ENCODE measurements at places on chromosomes 2 and 18.
A peak's percentile ranks its signal among the peaks of the same experiment; 100 is the strongest.

- no peak for DNase-seq
These were observed 214.2 kb downstream of the PTGR3 start for GRCh38 chr18:74994502-74995418.

DNA sequence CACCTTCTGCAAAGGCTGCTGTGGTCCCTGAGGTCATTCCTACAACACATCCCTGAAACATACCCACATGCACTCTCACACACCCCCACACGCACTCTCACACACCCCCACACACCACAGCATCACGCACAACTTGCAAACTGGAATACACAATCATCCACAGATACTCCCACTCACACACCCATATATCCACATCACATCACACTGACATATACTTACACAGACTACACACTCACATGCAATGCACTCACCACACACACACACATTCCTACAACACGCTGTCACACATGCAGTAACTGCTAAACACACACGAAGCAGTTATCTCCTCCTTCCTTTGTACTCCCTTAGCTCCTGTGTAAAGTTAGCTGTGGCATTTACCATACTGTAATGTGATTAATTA lies 57.1 kb upstream of the PKDCC start:
- no peak for DNase-seq

- no peak for DNase-seq
These were observed 14.1 kb upstream of the CHRNA1 start for GRCh38 chr2:174778085-174778981.

DNA sequence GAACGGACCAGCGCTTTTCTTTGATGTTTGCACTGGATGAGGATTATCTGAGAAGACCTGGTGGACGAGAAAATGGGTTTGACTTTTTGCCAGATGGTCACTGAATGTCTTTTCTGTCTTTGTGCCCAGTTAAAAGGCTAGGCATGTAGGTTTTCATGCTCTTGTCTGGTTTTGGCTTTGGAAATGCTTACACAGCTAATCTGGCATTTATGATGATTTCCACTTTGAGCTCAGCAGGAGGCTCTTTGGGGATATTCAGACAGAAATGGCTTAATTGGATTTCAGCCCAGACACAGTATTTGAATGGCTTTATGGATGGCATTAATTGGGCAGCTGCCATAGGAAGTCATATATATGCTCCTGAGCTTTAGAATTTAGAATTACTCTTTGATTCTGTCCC lies 59.6 kb downstream of the NCK2 start:
- peak; percentile 48 for DNase-seq

DNA sequence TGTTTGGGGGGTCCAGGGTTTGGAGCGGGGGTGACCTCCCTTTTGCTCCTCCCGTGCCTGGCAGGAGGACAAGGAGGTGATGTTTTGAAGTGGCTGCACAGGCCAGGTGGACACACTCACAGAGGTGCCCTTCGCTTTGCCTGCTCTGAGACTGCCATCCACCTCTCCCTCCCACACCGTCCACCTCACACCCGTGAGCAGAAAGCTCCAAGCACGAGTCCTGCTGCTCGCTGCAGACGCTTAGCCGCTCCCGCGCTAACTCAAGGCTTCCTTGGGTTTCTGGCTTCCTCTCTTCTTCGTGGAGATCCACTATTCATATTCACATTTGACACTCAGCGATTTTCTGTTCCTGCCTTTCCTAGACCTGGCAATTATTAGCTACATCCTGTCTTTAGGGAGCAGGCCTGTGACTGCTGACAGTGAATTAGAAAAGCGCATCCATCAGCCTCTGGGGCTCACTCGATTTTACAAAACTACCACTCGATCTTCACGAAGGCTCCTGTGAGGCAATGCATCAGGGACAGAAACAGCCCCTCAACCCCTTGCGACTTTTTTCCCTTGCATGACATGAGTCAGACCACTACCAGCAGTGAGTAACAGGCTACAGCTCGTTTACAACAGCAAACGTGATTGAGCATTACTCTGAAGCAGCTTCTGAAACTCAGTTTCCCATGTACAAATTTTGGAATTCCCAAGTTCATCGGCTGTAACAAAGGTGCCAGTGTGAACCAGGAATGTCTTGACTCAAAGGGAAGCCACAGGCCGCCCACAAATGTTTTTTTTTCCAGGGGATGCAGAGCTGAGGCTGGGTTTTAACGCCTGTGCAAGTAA lies 238.7 kb upstream of the SOX11 start:
- DNase-seq = no peak

- DNase-seq = no peak
These were observed 350.5 kb downstream of the KIAA1328 start for GRCh38 chr18:37179384-37179783.

DNA sequence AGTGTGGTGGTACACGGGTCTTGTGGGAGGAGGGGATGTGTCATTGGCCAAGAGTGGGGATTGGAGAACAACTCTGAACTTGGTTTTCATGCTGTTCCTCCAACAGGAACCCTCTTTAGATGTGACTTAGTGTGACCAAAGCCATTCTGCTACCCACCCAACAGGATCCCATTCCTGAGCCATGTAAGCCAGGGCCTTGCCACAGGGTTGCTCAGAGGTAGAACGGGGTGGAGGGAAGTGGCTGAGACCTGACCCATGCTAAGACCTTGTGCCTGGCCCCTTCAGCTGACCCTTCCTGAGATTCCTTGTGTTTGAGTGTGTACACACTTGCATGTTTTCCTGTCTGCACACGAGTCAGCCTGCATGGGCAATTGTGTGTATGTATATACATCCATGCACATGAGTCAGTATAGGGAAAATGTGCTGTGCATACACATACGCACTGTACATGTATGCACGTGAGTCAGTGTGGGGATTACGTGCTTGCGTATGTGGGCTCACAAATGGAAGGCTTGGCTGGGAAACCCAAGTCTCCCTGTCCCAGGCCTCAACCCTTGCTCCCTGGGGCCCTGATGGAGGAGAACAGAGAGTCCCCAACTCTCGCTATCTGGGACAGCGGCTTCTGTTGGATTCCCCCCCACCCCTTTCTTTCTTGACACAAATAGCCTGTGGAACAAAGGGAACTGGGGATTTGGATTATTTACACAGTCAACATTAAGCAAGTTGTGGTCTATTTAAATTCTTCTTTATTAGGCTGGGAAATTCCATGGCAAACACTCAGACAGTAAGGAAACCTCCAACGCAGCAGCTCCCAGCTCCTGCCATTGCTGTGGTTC lies 339.8 kb downstream of the DYSF start:
- no peak for DNase-seq

DNA sequence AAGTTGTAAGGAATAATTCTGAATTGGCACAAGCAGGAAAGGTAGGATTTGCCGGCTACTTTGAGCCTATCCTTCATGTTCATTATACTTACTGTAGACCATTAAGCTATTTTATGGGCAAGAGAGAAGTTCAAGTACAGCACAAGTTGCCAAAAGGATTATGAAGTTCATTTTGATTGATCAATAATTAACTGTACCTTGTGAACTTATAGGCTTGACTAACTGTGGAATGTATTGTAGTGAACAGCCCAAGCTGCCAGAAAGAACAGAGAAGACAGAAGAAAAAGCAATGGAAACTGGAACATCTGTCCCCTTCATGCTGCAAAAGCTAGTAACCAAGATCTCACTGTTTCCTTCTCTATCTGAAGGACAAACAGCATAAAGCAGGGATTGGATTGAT lies 810.1 kb upstream of the ZEB2 start:
- DNase-seq = no peak

DNA sequence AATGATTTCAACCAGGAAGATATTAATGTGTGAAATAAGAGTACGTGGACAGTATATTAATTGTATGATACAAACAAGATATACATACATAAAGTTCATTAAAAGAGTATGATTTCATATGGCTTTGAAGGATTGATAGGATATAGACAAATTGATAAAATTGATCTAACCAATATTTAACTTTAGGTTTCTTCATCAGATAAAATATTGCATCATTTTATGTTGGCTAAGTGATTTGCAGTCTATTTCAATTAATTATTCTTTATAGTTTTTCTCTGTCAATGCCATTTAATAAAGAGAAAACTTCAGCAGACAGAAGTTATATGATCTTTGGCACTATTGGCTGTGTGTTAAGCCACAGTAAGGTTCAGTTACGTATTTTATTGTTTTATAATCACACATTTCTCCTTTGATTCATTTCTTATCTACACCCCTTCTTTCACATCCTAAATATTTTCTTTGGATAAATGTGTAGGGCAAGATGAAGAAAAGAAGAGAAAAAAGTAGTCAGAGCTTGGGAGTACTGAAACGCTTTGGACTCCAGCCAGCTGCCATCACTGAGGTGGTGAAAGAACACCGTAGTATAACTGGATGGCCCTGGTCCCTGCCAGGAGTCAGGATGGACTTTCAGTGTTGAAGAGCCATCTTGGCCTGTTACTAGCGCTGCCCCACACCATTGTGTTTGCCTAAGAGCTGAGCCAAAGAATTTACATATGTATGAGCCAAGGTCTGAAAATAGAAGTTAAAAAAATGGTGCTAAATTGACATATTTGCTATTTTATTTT lies 9.8 kb upstream of the CPS1 start:
- no peak for DNase-seq

- peak; percentile 88 for DNase-seq
These were observed 31.2 kb upstream of the SLC66A3 start for GRCh38 chr2:11123856-11124759.

DNA sequence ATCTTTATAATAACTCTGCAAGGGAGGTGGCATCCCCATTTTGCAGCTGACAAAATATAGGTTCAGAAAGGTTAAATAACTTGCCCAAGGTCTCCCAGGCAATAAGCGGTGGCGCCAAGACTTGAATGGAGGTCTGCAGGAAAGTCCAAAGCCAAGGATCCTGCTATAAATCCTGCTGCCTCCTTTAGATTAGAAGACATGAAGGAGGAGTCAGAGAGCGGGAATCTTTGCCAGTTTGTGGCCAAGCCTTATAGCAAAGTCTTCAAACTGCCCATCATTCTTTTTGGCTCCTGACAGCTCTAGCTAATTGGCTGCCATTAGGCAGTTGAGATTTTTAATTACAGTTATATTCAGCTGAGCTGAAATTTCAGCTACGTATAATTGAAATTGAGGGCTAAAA lies 114.3 kb downstream of the C1D start:
- DNase-seq = no peak

Measured in D341Med (cell line).